ENCODE measurements at places on chromosomes 12 and 14.

- no peak for DNase-seq
Observed at GRCh38 chr12:6573001-6573400, 4.9 kb upstream of the NOP2 start.

DNA sequence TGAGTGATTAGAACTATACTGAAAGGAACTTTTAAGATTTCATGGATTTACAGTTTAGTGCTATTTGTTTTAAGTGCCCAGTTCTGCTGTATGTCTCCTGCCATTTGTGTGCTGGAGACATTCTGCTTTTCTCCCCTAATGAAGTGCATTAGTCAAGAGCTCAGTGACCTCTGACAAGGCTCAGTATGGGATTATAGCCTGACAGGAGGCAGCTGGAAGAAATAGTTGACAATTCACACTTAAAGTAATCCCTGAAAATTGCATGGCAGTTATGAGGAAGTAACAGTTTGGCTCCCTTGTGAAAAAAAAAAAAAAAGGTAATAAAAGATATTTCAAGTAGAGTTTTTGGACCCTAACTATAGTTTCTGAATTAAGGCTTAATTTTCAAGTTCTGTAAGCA lies 70.3 kb downstream of the ALX1 start:
- DNase-seq: no peak

DNA sequence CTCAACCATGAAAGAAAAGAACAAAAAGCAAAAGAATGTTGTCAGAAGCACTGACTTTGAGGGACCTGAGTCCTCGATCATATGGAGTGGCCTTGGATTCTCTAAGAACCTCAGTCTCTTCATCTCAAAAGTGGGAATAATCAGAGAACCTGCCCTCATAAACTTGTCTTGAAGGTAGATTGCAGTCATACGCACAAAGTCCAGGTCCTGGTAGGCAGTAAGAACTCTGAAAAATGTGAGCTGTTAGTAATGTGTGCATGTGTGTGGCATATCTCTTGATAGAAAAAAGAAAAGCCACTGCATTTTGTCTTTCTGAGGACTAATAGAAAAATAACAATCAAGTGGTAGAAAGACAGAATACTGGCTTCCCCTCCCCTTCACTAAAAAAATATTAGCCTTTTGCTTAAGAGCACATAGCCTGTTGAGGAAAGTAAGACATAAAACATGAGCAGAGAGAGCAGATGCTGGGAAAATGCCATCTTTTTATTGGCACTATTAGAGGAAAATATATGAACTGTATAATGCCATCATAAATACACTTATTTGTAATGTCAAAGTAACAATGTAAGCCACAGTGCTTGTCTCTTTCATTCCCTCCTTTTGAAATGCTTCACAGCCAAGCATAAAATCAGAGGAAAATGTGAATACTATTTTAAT lies 205.1 kb upstream of the TBX3 start:
- DNase-seq: no peak

GRCh38 chr12:39764944-39765560 lies 145.4 kb upstream of the ABCD2 start:
- DNase-seq: no peak

GRCh38 chr12:113155060-113155459 lies 5.5 kb downstream of the CFAP73 start:
- no peak for DNase-seq

GRCh38 chr12:57092529-57092862 lies 3.6 kb downstream of the NAB2 start:
- no peak for DNase-seq

DNA sequence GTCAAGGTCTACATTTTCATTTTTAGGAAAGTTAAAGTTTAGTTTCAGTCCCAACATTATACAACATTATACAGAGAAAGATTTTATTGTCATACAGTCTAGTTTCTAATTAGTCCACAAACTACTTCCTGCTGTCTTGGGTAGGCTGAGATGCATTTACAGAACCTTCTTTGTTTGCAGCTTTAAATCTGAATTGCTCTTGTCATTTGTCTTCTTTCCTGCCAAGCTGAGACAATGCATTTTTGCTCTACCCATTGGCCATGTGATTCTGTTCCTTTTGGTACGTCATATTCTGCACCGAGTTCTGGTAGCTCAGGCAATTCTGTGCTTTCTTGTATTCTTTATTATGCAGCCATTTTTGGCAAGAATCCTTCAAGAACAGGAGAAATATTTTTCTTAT lies 228.5 kb downstream of the ATP23 start:
- no peak for DNase-seq

DNA sequence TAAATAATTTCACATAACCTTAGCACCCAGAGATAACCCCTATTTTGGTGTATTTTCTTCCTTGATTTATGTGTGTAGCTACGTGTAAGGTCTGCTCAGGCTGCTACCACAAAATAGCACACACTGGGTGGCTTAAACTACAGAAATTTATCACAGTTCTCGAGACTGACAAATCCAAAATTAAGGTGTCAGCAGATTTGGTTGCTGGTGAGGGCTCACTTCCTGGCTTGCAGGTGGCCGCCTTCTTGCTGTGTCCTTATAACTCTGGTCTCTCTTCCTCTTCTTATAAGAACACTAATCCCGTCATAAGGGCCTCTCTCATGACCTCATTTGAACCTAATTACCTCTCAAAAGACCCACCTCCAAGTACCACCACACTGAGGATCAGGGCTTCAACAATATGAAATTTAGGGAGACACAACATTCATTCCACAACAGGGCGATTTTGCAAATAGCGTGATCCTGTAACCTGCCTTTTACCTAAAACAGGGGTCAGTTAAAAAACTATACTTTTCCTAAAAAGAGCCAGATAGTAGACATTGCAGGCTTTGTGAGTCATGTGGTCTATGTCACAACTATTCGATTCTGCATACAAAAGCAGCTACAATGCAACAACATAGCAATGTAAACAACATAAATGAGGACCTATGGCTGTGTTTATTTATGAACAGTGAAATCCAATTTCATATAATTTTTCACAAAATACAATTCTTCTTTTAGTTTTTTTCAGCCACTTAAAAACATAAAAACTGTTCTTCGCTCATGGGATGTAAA lies 371.7 kb downstream of the DPF3 start:
- no peak for DNase-seq
